Naive thymus-derived CD4-positive, alpha-beta T cell (primary cell): ENCODE measurements at places on chromosomes 5 and 9. TPM values are rescaled to one million over a fixed set of nuclear protein-coding genes. Genes with fewer than 3 reads are reported as not detected.

GRCh38 chr9:13034694-13035002 lies 244.8 kb downstream of the MPDZ start:
- DNase-seq = no peak

DNA sequence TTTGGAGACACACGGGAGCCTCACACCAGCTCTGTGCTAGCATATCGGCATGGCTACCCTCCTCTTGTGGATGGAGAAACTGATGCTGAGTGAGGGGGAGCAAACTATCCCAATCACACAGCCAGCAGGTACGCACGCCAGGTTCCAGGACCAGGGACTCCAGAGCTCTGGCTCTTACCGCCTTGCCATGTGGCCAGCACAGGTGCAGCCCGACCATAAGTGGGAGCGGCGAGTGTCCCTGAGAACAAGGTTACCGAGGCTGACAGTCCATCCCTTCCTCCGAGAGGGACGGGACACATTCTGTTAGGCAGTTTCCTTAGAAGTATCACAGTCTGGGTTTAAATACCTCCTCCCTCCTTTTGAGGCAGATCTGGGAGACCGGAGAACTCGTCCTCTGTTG lies 86.0 kb downstream of the PAX5 start:
- DNase-seq = no peak

DNA sequence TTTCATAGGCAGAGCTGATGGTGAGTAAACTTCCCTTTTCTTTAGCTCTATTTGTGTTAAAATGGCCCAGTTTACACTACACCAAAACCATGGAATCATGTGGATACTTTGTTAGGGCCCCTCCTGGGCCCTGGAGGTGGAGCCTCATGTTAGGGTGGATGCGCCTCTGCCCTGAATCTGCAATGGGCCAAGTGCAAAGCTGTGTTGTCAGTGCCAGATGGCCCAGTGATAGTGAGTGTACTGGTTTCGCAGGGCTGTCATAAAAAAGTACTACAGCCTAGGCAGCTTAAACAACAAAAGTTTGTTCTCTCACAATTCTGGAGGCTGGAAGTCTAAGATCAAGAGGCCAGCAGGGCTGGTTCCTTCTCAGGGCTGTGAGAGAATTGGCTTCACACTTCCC lies 64.8 kb downstream of the HSPA4 start:
- no peak for DNase-seq

The LRSAM1 gene
- total RNA-seq = 19.8 TPM

- DNase-seq = no peak
These were observed 223.5 kb upstream of the TNC start for GRCh38 chr9:115341426-115341825.

DNA sequence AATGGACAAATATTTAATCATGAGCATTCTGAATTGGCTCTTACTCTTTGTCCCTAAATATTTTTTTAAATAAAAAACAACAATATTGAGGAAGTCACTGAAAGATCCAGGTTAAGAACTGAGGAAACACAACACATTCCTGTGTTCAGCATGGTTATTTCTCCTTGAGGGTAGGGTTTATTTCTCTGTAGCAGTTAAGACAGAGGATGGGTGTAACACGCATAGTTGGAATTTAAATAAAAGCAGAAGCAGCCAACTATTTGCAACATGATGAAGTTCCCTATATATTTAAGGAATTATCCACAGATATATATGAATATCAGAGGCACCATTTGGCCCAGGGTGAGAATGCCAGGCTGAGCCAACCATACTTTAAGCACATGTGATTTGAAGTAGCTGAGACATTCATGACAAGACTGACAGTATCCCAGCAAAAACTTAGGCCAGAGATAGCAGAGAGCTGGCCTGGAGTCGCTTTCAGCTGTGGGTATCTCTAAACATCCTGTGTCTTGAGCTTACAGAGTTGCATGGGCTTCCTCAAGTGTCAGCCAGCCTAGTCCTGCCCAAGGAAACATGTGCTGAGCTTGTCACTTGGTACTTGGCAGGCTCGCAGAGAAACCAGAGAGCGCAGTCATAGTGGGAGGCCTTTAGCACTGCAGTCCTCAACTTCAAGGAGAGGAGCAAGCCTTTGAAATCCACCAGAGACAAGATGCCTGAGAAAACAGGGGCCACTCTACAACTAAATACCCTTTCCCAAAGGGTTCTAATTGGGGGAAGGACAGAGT lies 43.6 kb downstream of the SEMA5A start:
- DNase-seq = no peak

DNA sequence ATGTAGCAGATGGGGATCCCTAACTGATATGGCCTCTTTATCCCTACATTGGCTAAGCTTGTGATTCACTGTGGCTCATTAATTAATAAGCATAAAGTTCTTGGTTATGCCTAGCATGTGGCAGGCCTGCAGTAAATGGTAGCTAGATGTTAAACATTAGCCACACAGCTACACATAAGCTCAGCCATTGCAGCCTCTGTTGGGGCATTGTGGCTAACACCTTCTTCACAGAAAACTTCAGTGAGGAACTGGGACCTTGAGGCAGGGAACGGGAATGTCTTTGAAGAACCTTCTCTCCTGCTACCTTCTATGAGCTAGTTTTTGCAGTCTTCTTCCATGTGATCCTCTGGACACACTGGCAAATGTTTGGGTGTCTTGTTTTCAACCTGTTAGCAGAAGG lies 338.2 kb downstream of the NTRK2 start:
- DNase-seq = no peak
